ENCODE measurements at places on chromosomes 7 and 10.

DNA sequence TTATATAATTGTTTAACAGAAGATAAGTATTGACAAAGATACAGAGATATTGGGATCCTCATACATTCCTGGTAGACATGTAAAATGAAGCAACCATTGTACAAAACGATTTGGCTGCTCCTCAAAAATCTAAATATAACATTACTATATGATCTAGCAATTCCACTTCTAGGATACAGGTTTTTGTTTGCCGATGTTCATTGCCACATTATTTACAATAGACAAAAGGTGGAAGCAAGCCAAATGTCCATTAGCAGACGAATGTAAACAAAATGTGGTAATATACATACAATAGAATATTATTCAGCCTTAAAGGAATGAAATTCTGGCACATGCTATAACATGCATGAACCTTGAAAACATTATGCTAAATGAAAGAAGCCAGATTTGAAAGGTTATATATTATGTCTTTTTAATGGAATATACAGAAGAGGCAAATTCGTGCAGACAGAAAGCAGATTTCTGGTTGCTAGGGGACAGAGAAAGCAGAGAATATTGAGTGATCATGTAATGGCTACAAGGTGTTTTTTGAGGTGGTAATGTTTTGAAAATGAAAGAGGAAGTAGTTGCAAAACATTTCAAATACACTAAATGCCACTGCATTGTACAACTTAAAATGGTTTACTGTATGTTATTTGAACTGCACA, 44.9 kb downstream of the POLR1F start:
- peak; percentile 55 for DNase-seq

GRCh38 chr10:44986179-44986578, 7.6 kb upstream of the DEPP1 start:
- DNase-seq = no peak

GRCh38 chr10:124740369-124741280, 3.6 kb downstream of the FAM53B start:
- no peak for DNase-seq

DNA sequence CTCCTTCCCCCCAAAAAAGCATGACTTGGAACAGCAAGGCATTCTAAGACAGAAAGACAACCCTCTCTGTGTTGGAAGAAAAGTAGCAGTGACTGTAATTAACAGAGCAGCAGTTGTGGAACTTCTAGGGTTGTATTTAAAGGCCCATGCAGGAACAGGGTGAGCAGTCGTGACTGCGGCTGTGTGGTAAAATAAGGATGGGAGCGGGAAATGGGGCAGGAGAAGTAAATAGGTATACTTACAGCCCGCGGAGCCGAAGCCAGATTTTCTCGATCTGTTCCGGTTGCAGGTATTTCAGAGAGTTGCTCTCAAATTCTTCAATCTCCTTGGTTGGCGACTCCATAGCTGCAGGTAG, 179 bp downstream of the PDE1C start:
- DNase-seq = no peak

Data from NCI-H774 (cell line).